T1000 (cell line): ENCODE measurements at places on chromosomes 3 and 15.
A peak's percentile ranks its signal among the peaks of the same experiment; 100 is the strongest.

- no peak for DNase-seq
These were observed 459.6 kb upstream of the DPH6 start for GRCh38 chr15:36005542-36005941.

DNA sequence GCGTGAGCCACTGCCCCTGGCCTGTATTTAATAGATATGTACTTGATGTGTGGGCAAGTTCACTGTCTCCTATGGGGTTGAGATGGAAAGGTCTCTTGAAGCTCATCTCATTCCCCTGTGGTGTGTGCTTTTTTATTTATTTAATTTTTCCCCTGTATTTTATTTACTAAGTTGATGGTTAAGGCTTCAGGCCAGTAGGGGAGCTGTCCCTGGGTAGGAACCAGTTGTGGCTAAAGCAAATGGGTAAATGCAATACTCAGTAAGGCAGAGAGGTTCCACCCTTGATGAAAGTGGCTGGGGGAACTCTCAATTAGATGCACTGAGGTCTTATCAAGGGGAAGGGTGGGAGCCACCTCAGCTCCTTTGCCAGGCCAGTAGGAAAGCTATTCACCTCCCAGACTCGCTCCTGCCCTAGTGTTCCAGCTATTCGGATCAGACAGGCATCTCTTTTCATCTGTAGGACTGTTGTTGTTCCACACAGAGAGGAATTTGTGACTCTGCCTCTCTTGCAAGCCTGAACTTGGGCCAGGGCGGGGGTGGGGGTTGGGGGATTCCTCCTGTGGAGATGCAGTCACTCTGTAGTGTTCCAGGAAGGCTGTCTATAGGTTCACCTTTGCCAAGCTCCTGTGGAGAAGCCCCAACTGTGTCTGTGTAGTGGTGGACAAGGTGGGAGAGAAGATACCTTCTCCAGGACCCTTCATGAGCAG is 26.1 kb downstream of the PCCB start:
- DNase-seq = no peak

- no peak for DNase-seq
These were observed 74.0 kb downstream of the B3GALNT1 start for GRCh38 chr3:161031134-161031533.

- DNase-seq = no peak
These were observed 7.1 kb downstream of the ISLR2 start for GRCh38 chr15:74137537-74137894.

DNA sequence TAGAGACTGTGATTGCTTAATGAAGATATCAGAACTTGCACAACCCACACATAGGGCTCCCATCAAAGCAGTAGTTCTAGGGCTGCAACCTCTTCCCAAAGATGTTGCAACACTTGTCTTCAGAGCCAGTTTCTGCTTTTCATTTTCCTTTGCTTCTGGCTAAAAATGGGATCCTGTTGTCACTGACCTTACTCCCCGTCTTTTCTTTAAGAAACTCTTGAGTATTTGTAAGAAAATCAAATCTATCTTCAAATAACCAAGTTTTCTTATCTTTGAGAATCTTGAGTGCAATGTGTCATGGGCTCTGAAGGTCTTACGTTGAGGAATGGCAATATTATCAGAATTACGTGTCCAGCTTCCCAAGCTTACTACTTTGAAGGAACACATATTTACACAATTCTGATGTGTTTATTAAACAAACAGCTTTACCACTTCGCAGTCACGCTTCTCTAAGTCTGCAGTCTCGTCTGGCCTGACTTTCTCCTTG is 24.1 kb downstream of the CACNA1D start:
- DNase-seq = no peak

DNA sequence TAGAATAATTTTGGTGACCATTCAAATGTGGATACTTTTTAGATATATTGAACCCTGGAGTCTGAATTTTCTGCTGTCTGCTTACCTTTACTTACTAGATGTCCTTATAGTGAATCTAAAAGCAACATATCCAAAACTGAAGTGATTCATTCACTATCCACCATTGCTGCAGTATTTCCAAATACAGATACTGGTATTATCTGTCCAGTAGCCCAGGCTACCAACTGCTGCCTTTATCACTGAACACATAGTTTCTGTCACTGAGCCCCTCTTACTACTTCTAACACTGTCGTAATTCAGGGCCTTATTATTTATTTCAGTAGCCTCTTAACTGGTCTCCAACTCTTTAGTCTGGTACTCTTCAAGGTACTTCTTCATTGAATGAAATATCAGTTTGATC is 49.2 kb downstream of the SLMAP start:
- DNase-seq = no peak

DNA sequence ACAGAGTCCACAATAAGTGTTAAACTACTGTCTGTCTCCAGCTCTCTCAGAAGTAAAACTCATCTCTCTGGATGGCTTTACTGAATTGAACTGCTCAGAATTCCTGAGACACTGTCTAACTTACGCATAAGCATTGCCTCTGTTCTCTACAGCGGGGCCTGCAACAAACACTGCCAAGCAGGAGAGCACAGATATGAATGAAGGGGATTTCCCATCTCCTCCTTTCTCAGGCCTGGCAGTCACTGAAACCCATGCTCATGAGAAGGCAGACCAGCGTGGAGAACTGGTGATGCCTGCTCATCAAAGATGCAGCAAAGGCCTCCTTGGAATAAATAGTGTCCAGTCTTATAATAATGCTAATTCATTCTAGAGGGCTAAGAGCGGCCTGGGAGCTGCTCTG is 10.3 kb downstream of the RASGRP1 start:
- DNase-seq = no peak

DNA sequence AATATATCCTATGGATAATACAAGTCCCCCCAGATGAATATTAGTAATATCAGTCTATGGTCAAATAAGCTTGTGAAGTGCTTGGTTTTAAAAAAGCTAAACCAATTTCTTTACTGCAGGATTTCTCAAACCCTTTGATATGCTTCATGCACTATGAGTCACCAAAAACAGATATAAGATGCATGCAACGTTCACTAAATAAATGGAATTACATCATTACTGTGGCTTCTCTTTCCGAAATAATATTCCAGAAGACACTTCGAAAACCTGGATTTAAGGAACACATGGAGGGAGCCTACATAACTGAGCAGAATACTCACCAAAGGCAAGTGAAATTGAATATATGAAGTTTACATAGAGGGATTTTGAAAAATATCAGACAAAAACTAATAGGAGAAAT is 126.3 kb upstream of the ABI3BP start:
- no peak for DNase-seq

DNA sequence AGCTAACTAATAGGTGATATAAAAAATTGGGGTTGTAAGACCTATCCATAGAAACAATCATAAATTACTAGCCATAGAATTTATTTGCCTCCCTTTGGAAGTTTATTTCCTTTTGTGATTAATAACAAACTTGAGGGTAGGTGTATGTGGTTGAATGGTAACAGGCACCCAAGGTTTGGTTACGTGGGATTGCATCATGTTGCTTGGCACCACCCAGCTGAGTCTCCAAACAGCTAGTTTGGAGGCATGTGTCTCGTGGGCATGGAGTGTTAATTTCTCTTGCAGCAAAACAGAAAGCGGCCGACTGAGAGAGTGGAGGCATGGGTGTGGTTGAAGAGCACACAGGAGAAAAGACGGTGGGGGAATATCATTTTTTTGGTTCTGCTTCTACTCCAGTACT is 441.4 kb downstream of the CNTN4 start:
- DNase-seq = no peak

GRCh38 chr15:33008284-33008995 is 186.1 kb downstream of the FMN1 start:
- DNase-seq = no peak

- DNase-seq = no peak
These were observed at the start of gene IL17RE for GRCh38 chr3:9902372-9903237. TSS of gene IL17RE (plus strand) at chr3:9902848. CDS start at chr3:9902933, 85 bp downstream.

- no peak for DNase-seq
These were observed 11.4 kb downstream of the CHRD start for GRCh38 chr3:184391266-184391665.

DNA sequence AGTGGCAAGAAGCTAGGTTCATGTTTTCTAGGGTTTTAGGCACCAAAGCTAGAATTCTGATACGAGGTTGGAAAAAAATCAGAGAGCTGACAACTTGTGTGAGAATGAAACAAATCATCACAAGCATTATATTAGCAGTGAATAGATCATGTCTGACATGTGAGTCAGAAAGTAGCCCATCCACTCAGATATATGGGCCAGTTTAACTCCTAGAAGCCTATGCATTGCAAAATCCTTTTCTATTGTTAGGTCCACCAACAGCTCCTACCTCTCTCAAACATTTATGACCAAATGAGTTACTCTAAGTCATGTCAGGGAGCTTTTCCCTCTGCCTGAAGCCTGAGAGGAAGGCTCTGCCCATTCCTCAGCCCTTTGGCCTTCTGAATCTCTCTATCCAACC is 44.0 kb downstream of the KBTBD12 start:
- DNase-seq = no peak

DNA sequence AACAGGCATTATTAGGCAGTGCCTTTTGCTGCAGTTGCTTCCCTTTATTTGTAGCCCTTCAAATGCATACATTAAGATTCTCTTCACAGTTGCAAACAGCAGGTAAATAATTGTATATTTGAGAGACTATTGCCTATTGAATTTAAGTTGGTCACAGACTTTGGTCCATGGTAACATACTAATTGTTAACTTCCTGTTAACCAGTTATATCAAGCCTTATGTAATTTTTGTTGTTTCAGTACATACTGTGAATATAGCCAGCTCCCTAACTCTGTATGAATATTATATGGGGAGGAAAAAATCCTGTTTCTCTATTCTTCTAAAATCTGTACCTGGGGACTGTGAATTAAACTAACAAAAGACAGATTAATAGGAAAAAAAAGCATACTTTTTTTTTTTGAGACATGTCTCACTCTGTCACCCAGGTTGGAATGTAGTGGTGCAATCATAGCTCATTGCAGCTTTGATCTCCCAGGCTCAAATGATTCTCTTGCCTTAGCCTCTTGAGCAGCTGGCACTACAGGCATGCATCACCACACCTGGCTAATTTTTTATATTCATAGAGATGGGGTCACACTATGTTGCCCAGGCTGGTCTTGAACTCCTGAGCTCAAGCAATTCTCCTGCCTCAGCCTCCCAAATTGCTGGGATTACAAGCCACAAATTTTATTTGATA is 53.2 kb downstream of the CHL1 start:
- no peak for DNase-seq

DNA sequence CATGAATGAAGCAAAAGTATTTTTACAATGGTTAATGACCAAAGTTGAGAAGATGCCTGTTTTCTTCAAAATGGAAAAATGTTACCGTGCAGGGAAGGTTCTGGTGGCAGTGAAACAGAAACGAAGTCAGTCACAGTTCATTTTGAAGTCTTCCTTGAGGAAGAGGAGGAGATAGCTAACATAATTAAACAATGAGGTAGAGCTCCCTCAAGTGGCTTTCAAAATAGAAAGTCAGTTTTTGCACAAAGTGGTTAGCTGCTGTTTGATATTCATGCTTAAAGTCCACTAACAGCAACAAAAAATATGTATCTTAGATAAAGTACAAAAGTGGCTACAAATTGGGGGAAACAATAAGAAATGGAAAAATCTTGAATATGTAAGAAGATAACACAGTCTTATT is 87.3 kb downstream of the TFG start:
- DNase-seq = no peak

GRCh38 chr3:64399205-64399800 is 174.0 kb upstream of the PRICKLE2 start:
- no peak for DNase-seq

- DNase-seq = no peak
These were observed 48.5 kb downstream of the RGMA start for GRCh38 chr15:93040288-93041158.

GRCh38 chr3:16399473-16399872 is 114.0 kb downstream of the RFTN1 start:
- DNase-seq = peak; percentile 73

DNA sequence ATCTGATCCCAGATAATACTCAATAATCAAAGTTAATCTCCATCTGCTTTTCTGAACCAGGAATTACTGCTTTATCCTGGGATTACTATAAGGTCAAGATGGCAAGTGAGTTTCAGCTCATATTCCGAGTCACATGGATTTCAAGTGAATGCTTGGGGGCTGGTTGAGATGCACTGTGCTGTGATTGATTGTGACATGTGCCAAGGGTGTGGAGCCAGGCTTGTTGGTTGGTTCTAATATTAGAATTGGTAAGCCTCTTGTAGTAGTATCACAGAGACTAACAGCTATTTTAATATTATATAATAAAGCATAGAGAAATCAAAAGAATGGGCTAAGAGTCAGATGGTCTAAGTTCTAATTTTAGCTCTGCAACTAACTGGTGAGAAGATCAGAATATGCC is 74.2 kb upstream of the ICE2 start:
- DNase-seq = no peak
